ENCODE measurements at places on chromosomes 7 and 10.
A peak's percentile ranks its signal among the peaks of the same experiment; 100 is the strongest.

GRCh38 chr7:137652721-137653120, 194.1 kb downstream of the DGKI start:
- DNase-seq = peak; percentile 31

DNA sequence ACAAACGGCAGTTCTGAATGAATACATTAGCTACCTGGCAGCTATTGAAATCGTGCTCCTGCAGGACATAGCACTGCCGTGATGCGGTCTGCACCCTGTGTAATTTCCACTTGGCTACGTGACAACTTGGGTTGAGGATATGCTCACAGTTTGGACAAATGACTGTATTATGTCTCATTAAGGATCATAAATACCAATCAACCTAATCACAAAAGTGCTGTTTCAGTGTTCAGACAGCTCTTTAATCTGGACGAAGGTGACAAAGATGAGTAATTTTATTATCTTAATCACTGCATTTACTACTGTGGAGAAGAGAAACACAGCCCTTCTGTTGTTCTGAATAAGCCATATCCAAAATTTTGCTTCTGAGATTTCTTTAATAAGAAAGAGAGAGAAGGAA, 210.8 kb upstream of the PFKP start:
- DNase-seq = no peak

DNA sequence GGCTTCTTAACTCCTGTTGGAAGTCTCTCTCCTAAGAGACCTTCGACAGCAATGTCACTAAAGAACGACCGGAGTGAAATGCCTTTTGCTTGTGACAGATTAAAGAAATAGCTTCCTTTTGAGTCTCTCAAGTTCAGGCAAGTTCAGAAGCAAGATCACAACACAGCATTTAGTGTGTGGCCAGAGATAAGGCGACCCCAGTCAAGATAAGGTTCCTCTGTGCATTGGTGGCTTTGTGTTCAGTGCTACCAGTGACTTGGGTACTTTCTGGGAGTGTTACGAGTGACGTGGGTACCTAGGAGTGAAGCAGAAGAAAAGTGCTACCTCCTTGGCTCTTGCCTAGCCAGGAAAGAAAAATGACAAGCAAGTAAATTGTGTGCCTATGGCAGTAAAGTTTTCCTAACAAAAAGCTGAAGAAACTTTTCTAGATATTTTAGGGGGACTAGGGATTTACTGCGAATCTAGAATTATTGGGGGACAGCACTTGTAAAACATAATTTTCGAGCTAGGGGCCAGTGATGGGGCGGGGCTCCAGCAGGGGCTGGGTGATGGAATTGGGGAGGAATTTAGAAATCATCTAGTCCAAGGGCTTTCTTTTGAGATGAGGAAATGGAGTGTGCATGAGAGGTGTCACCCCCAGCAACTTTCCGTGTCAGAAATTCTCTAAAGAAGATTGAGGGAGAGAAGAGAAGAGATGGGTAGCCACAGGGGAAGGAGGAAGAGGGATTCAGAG, 191.9 kb upstream of the LYZL2 start:
- DNase-seq = peak; percentile 42

GRCh38 chr10:17836942-17837341, 27.8 kb downstream of the MRC1 start:
- peak; percentile 62 for DNase-seq

GRCh38 chr7:105011141-105011830, 2.7 kb upstream of the KMT2E start:
- DNase-seq = no peak

DNA sequence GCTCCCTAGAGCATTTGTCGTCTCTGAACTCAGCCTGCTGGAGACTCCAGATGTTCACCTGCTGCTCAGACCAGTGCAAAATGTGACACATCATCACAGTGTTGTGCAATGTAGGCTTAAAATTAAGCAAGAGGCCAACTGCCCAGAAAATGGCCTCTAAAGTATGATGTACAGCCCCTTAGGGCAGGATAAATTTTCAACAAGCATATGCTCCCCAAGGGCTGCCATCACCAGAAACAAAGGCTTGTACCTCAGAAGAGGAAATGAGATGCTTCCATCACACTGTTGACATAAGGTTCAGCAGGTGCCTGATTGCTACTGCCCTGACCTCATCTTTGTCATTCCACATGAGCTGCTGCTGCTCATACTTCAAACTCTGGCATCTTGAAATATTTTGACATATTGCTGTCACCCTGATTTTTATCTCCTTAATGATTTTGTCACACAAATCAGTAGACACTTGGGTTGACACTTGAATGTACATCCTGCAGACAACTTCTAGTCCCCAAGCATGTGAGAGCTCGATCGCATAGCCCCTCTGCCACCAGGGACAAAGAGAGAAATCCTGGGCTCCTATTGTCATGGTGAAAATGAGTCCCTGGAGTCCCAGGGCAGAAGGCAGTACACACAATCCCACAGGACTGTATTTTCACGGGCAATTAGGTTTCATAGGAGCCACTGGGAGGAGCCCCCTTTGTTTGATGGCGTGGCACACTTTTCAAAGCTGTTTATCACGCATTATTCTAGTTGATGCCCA, 219.7 kb upstream of the STK17A start:
- DNase-seq = no peak

DNA sequence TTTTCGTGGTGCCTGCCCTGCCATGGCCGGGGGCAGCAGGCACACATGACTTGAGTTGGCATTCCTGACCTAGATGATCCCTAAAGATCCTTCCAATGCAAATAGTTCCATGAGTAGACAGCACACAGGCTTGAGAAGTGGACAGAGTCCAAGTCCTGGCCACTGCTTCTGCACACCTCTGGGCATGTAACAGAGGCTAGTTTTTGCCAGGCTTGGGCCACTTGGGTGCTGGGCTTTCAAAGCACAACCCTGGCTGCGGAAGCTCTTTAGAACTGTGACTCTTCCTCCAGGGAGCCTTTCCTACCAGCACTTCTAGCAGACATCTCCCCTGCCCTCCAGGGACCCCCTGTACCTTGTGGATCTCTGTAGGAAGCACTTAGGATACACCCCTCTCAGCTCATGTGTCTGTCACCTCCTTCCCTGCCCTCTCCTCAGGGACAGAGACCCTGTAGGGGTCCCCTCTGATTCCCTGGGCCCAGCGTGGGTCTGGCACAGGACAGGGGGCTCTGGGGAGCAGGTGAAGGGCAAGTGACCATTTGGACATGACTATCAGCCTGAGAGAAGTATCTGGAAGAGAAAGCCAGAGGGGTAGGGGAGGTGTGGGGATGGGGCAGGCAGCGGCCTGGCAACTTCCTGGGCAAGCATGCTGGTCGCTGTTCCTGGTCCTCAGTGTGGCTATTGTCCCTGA, 36.2 kb downstream of the ZCCHC24 start:
- DNase-seq = no peak

- DNase-seq = no peak
Measured at GRCh38 chr10:6394084-6394483, 186.0 kb downstream of the PRKCQ start.

- no peak for DNase-seq
Measured at GRCh38 chr10:76395251-76395650, 963.8 kb downstream of the LRMDA start.

DNA sequence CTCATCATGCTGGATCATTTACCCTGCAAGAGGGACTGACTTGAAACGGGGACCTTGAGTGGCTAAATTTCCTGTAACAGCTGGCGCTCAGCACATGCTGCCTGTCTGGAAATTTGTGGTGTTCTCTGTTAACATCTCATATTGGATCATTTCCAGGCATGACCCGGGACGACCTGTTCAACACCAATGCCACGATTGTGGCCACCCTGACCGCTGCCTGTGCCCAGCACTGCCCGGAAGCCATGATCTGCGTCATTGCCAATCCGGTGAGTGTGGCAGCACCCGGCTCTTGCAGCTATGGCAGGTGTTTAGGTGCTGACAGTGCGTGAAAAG, 9.9 kb downstream of the MDH2 start:
- DNase-seq = no peak

DNA sequence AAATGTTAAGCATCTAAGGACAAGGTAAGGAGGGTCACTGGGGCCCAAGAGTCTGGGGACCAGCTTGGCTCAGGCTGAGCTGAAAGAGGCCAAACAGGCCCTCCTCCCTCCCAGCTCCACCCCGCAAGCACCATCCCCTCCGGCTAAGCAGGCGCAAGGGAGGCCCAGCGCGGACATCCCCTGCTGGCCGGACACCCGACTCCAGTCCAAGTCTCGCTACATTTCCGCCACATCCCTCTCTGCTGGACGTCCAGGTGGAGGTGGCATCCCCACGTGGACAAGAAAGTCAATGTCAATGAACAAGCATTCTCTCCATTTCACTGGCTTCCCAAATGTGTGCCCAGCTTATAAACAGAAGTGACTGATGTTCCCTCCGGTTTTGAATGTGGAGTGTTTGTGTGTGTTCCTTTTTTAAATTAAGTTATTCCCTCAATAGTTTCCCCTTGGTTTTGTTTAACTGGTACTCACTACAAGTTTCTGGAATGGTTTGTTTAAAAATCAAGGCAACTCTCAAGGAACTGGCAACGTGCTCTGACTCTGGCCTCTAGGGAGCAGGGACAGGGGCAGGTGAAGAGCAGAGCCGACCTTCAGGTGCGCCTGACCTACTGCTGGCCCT, 35.4 kb downstream of the PSAP start:
- no peak for DNase-seq

- no peak for DNase-seq
Measured at GRCh38 chr7:23415198-23415597, 55.1 kb downstream of the IGF2BP3 start.

DNA sequence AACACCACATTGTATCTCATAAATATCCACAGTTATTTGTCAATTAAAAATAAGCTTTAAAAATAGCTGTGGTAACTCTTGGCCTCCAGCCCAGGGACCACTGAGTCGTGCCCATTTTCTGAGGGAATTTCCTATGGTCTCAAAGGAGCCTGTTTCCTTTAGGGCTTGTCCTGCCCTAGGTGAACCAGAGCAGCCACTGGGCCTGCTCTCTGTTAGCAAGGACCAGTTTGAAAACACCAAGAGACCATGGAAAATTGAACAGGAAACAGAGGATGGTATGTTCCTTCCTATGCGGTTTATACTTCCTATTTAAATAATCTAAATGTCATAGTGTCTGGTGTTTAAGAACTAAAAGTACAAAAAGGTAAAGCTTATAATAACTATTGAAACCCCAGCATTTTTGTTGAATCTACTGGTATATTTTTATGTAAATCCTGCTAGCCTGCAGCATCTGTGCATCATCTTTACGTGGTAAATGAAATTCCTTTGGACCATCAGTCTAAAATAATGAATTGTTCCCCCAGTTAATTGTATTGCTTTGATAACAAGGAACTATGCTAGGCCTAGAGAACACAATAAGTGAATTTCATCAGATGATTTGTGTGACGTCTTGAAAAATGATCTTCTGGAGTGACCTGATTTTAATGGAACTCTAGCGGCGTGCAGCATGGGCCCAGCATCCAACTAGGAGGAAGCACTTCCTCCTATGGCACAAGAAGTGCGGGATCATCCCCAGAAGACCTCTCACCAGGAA, 333.7 kb downstream of the GFRA1 start:
- DNase-seq = no peak

DNA sequence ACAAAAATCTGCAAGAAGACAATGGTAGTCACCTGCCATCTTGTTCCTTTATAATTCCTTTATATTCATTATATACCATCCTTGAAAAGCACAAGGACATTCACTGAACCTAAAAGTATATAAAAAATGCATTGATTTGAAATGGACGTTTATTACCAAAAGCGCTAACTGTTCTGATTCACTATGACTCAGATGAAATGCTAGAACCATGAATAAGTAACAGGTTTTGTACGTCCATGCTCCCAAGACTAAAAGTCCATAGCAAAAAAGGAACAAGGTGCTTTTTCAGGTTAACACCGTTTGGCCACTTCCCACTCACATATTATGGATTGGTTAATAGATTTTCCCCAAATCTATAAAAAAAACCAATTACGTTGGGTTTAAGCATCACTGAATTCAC, 109.4 kb downstream of the PPP1R17 start:
- no peak for DNase-seq
